ENCODE measurements at places on chromosomes 16 and 17.

- peak; percentile 58 for DNase-seq
Observed at GRCh38 chr17:77451245-77451893, 310.6 kb downstream of the SEC14L1 start.

DNA sequence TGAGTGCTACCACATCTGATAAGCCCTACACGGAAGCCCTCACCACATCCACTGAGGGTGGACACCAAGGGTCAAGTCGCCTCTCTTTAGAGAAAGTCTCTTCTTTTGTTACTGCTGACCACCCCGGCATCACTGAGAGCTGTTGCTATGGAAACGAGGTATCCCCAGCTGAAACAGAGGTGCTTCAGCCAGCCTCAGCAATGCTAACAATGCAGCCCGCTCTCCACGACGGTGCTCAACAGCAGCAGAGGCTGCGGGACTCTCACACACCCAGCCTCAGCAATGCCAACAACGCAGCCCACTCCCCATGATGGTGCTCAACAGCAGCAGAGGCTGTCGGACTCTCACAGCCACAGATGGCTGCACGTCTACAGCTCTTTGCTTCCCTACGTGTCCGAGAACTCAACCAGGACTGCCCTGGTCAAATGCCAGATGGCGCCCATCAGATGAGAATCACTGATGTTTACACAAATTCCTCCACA, 41.4 kb downstream of the VPS53 start:
- DNase-seq = no peak

DNA sequence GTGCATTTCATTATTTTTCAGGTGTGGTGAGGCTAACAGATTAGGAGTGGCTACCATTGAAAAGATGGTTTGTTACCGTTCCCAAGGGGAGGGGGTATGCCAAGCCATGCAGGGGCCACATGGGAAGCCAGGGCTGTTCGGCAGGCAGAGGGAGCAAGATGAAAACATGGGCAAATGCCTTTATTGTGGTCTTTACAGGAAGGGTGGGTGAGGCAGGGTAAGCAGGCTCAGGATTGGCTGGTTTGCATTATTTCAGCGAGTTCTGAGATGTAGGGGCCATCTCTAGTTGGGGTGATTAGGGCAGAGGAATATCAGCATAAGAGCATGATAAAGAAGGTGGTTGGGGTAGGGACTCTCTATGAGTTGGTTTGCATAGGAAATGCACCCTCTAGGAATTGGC, 117.6 kb downstream of the CCT6B start:
- no peak for DNase-seq

GRCh38 chr17:57862694-57863667, 13.1 kb upstream of the MRPS23 start:
- no peak for DNase-seq

DNA sequence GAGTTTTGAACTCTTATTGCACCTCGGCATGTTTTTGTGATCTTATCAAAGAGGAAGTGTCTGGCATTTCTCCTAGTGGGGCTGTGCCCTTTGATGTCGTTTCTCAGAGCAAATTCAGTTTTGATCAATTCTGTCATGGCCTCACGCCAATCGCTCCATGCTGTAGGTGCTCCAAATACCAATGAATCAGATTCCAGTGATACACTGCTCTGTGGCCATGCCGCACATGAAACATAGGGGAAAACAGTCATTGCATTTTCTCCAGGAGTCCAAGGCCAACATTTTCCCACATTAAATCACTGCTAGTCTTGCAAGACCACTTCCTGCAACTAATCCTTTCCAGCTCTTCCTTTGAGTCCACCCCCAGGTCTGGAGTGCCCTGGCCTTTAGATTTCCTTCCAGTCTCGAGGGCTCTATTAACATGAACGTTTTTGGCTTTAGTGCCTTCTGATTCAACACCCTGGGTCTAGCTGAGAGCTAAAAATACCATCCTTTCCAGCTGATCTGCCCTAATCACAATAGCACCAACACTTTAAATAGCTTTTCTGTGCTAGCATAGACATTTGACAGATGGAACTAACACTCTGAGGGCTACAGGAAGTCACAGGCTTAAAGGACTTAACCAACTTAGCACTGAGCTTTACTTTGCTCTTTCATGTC, 18.2 kb upstream of the RASL10B start:
- no peak for DNase-seq

GRCh38 chr17:59753522-59754467, 46.3 kb downstream of the VMP1 start:
- DNase-seq = peak; percentile 48

DNA sequence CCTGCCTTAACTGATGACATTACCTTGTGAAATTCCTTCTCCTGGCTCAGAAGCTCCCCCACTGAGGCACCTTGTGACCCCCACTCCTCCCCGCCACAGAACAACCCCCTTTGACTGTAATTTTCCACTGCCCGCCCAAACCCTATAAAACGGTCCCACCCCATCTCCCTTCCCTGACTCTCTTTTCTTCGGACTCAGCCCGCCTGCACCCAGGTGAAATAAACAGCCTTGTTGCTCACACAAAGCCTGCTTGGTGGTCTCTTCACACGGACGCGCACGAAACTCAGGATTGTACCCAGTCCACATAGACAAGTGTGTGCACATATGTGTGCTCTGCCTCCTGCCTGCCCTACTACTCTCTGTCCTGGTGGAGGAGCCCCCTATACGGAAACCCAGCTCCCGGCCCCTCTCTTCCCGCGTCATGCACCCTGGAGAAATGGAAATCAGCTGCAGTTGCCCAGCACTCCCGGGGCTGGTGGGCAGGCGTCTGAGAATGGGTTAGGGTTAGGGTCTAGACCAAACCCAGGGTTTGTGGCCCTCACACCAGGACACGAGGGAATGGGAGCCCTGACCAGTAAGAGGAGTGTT, 2.4 kb upstream of the RHBDF1 start:
- no peak for DNase-seq

GRCh38 chr17:64380985-64381384, 9.7 kb downstream of the PECAM1 start:
- no peak for DNase-seq

GRCh38 chr16:87922250-87922871, 14.0 kb downstream of the CA5A start:
- no peak for DNase-seq

- DNase-seq = no peak
Observed at GRCh38 chr17:76917829-76918228, 49.6 kb downstream of the MGAT5B start.

DNA sequence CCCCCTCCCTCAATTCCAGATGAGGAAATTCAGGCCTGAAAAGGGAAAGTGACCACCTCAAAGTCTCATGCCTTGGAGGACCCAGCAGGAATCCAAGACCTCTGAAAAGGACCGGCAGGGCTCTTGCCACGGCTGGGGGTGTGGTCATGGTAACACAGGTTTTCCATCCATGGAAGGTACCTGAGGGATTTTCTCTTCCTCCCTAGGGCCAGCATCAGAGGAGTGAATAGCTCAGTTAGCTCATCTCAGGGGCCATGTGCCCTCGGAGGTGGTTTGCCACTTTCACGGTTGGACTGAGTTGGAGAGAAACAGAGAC, 1.3 kb downstream of the CIITA start:
- DNase-seq = no peak

DNA sequence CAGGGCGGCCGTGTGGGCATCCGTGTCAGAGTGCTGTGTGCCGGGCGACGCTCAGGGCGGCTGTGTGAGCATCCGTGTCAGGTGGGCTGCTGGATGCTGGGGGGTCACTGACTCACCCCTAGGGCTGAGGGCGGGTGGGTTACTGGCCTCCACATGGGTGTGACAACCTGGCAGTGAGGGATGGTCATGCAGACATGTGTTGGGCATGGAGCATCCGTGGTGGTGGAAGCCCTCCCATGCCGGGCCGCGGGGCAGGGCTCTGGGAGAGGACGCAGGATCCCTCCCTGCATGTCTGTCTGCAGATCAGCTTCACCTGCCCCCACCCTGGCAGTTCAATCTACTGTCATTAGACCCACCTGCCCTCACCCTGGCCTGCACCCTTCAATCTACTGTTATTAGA, 56.3 kb downstream of the METRNL start:
- DNase-seq = no peak

DNA sequence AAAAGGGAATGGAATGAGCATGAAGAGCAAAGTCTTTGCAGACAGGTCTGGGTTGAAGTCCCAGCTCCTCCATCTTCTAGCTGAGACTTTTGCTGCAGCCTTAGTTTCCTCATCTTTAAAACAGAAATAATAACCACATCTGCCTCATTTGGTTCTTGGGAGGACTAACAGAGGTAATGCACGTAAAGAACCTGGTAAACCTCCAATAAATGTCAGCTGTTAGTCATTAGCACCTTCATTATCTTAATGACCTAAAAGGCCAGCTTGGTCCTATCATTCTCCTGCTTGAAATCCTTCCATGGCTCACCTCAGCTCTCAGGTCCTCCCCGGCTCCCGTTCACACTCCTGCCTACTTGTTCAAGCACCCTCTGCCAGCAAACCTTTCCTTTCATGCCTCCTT, 51.8 kb downstream of the SKAP1 start:
- no peak for DNase-seq

DNA sequence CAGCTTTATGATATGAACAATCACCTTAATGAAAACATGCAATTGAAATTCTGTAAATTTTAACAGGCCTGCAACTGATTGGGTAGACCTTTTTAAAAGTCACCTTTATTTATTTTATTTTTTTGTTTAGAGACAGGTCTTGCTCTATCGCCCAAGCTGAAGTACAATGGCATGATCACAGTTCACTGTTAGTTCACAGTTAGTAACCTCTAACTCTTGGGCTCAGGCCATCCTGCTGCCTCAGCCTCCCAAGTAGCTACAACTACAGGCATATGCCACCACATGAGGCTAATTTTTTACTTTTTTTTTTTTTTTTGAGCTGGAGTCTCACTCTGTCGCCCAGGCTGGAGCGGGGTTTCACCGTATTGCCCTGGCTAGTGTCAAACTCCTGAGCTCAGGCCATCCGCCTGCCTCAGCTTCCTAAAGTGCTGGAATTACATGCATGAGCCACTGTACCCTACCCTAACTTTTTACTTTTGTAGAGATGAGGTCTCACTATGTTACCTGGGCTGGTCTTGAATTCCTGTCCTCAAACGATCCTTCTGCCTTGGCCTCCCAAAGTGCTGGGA, 28.0 kb downstream of the AP1G1 start:
- no peak for DNase-seq

GRCh38 chr17:45143767-45144198, 4.5 kb upstream of the HEXIM1 start:
- peak; percentile 60 for DNase-seq

DNA sequence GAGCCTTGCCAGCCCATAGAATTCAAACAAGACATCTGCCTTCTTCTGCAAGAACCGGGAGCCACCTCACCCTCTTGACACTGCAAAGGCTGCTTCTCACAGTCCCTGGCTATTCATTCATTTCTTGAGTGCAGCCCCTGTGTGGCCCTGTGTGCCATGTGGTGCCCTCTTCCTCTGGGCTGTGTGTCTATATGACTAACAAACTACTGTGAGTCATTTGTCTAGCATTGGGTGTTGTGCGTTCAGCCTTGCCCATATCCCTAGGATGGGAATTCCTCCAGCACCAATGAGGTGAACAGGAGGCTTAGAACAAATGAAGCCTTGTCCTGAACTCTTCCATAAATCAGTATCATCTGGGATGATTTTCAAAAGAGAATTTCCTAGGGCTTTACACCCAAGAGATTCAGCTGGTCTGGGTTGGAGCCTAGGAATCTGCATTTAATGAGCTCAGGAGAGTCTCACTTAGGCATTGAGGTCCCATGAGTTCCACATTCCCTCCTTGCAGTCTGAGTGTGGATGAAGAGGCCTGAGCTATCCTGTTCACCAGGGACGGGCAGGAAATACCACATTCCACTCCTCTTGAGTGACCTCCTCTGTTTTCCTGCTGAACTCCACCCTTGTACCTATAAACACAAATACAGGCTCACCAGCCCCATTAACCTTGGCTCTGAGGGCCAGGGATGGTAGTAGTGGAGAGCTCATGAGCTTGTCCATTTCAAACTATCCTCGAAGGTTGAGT, 308.7 kb upstream of the N4BP1 start:
- no peak for DNase-seq

- DNase-seq = no peak
Observed at GRCh38 chr16:68183046-68183445, 52.9 kb downstream of the ESRP2 start.

- DNase-seq = peak; percentile 72
Observed at GRCh38 chr16:89409161-89409711, 81.1 kb downstream of the ANKRD11 start.

DNA sequence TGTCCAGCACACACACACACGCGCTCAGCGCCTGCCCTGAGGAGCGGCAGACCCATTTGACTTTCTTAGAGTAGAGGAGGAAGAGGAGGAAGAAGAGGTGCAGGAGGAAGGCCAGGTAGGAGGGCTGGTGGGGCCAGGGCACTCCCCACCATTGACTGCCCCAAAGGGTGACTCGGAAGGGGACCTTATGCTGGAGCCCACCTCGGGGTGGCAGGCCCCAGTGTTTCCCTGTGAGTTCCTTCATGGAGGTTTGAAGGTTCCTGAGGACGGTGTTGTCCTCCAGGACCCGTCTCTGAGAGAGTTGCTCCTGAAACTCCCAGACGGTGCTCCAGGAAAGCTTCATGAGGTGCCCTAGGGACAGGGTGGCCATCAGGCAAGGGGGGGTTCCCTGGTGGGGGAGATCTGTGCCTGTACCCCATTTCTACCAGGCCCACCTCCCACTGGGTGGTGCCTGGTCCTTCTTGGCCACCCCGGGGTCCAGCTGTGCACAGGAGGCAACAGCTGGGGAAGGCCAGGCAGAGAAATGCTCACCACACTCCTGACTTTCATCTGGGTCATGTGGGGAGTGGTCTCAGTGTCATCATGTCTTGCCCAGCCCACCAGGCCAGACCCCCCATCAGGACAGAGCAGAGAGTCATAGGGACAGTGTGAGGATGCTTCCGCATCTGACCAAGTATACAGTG, 89.5 kb downstream of the TNFRSF13B start:
- DNase-seq = no peak

DNA sequence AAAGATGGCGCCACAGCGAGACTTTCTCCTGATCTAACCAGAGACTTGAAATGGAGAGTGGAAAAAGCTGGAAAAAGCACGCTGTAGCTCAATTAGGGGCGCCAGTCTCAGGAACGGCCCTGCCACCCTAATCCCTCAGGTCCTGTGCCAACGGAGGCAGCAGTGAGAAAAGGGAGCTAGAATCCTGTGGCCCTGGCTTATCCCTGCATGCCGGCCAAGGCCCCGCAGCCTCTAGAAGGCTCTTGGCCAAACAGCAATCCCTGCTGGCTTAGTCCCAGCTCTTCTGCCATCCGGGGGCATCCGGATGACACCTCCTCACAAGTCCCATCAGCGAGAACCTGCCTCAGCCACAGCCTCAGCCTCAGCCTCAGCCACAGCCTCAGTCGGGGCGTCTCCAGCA, 69.8 kb downstream of the MRM3 start:
- no peak for DNase-seq
